ENCODE measurements at places on chromosomes 12 and 14. TPM values are rescaled to one million over a fixed set of nuclear protein-coding genes. Genes with fewer than 3 reads are reported as not detected.

DNA sequence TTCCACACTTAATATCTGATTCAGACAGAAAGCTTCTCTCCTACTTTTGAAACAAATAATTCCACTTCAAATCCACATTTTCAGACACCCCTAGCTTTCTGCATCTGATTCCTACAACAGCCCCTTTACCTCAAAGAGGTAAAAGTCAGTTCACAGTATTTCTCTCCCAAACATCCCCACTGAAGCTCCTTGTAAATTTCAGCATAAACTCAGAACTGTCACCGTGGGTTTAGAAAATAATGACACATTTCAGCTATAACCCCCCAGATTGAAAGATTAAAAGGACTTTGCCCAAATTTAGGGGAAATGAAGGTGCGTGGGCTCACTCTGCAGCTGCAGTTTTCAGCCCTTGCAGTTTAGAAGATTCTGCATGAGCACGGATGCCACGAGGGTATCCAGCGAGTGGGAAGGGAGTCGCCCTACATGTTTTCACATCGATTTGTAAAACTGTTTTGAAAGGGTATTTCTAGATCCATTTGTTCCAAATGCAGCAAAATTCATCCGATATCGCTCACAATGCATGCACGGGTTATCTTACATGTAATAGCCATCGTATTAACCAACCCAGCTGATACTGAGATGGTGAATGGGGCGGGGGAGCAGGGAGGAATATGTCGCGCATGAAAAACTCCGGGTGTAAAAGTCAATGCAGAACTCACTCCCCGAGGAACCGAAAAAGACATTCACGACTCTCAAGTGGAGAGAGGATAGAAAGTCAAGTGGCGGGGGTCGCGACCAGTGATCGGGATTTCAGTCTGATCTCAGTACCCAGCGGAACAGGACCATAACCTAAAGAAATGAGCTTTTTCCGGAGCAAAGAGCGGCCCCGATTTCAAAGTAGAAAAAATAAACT is 5.0 kb upstream of the CCND2 start:
- peaks cover 44% of the 10 kb centered on the region for H3K27me3 ChIP-seq
- no peaks in the 10 kb centered on the region for H3K36me3 ChIP-seq
- H3K27ac ChIP-seq, result no peak overlapping the region
- H3K4me1 ChIP-seq, result peaks cover 18% of the 10 kb centered on the region
- peak overlapping the region; percentile 56 for H3K4me3 ChIP-seq
- no peak for DNase-seq

DNA sequence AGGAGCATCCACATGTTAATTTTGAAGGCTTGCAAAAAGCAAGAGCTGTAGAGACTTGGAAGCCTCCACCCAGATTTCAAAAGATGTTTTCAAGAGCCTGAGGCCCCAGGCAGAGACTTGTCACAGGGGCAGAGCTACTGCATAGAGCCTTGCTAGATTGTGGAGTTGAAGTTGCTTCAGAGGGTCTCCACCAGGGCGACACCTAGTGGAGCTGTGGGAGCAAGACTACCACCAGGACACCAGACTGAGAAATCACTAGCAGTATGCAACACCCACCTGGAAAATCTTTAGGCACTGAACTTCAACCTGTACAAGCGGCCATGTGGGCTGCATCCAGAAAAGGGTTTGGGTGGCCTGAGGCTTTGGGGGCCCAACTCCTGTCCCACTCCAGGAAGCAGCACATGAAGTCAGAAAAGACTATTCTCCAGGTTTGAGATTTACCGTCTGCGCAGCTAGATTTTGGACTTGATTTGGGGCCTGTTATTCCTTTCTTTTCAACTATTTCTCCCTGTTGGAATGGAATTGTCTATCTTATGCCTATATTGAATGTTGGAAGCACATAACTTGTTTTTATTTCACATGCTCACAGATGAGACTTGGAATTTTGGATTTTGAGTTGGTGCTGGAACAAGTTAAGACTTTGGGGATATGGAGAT is 508.6 kb downstream of the FLRT2 start:
- H3K27me3 ChIP-seq, result no peaks in the 10 kb centered on the region
- no peak overlapping the region for H3K4me3 ChIP-seq
- H3K4me1 ChIP-seq, result no peaks in the 10 kb centered on the region
- no peaks in the 10 kb centered on the region for H3K36me3 ChIP-seq
- no peak overlapping the region for H3K27ac ChIP-seq

GRCh38 chr14:73720636-73721035 is 6.5 kb upstream of the PNMA1 start:
- no peak overlapping the region for H3K4me3 ChIP-seq
- no peak overlapping the region for H3K27ac ChIP-seq
- DNase-seq, result no peak
- no peaks in the 10 kb centered on the region for H3K27me3 ChIP-seq
- H3K4me1 ChIP-seq, result peaks cover 37% of the 10 kb centered on the region

GRCh38 chr14:61051051-61051450 is 70.0 kb downstream of the SLC38A6 start:
- H3K4me3 ChIP-seq, result no peak overlapping the region
- H3K27ac ChIP-seq, result no peak overlapping the region
- H3K27me3 ChIP-seq, result no peaks in the 10 kb centered on the region
- H3K4me1 ChIP-seq, result no peaks in the 10 kb centered on the region
- H3K36me3 ChIP-seq, result peaks cover 25% of the 10 kb centered on the region

Gene SSTR1
- total RNA-seq, result 207 TPM

DNA sequence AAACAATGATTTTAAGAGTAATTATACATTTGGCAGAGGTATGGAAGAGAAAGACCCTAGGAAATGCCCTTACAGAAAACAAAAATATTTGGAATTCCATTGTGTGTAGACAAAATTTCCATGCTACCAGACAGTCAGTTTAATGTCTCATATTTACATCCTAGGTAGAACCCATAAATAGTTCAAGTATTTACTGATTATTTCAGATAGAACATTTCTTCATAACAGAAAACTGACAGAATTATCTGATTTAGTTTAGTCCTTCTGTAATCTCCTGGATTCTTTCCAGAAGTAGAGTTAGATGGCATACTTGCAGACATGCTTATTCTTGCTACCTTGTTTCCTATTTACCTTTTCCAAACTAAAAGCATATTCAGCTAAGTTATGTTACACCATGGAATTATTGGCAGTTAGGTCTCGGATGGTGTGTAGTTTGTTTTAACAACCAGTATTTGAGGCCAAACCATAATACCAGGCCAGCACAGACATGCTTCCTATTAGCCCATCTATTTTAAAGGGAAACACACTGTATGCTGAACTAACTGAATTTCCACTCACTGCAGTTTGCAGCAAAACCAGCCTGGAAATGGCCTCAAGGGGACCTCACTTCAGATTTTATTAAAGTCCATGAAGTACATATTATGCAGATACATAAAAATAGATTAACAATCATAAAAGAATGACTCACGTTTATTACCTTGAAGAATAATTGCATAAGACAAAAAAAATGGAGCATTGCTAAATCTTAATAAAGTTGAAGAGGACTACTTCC is 126.6 kb upstream of the LRIG3 start:
- peaks cover 25% of the 10 kb centered on the region for H3K4me1 ChIP-seq
- no peaks in the 10 kb centered on the region for H3K27me3 ChIP-seq
- H3K4me3 ChIP-seq, result no peak overlapping the region
- no peaks in the 10 kb centered on the region for H3K36me3 ChIP-seq

- H3K27ac ChIP-seq, result no peak overlapping the region
- no peak overlapping the region for H3K4me3 ChIP-seq
- peaks cover 21% of the 10 kb centered on the region for H3K27me3 ChIP-seq
These were observed 71.1 kb downstream of the ZNF641 start for GRCh38 chr12:48279601-48280000.

Gene TPH2
- not detected for total RNA-seq

Gene PPP1R36
- total RNA-seq, result 0.28 TPM

Gene BDKRB1
- total RNA-seq, result 51.8 TPM

- no peak overlapping the region for H3K4me3 ChIP-seq
- no peak overlapping the region for H3K27ac ChIP-seq
- no peaks in the 10 kb centered on the region for H3K27me3 ChIP-seq
- peaks cover 24% of the 10 kb centered on the region for H3K36me3 ChIP-seq
- DNase-seq, result no peak
- no peaks in the 10 kb centered on the region for H3K4me1 ChIP-seq
These were observed 15.2 kb downstream of the DCAF4 start for GRCh38 chr14:72941286-72941985.

Gene CCDC38
- total RNA-seq, result not detected

DNA sequence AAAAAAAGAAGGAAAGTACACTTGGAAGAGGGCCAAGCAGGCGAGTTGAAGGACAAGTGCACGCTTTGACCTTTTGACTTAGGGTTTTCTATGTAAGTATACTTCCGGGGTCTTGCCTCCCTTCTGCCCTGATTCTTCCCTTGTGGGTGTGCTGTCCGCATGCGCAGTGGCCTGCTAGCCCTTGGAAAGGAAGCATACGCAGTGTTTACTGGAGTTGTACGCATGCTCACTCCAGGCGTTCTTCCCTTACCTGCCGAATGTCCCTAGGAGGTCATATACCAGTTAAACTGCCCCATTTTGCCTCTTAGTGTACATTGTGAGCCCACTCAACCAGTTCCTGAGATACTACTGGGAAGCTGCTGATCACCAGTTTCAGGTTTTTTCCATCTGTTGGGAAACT is 15.7 kb upstream of the DDHD1 start:
- no peaks in the 10 kb centered on the region for H3K36me3 ChIP-seq
- no peak for DNase-seq
- H3K27me3 ChIP-seq, result peaks cover 5% of the 10 kb centered on the region

Gene NCOR2
- 218 TPM for total RNA-seq

Gene ISCU
- 107 TPM for total RNA-seq

Gene CCDC198
- total RNA-seq, result not detected

DNA sequence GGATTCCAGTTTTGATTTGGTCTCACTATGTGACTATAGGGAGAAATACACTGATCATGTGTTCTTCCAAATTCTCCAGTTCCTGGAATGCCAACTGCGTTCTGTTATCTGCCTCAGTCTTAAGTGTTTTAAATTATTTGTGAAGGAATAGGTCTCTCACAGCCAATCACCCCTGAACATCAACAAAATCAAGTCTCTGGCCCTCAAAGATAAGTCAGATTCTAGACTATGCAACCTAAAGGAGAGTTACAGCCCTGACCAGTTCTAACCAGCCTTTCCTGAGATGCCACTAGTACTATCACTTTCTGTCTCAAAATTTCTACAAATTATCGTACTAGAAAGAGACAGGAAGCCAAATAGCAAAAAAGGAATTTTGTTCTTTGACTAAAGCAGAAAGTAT is 22.3 kb downstream of the ZFC3H1 start:
- H3K4me1 ChIP-seq, result peaks cover 16% of the 10 kb centered on the region
- DNase-seq, result no peak
- H3K27me3 ChIP-seq, result no peaks in the 10 kb centered on the region

DNA sequence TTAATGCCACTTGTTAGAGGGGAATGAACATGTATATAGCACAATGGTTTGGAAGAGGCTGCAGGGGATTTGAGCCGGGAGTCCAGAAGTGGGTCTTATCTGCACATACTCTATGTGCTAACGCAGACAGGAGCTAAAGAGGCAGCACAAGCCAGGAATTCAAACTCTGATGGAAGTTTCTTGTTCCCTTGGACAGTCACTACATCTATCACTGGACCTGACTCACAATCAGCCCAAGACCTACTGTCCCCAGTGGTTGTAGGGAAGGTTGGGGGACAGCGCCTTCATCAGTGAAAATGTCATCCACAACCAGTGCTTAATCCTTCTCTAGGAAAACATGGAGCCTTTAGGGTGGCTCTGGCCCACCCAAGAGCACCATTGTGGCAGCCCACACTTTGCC is 107.8 kb downstream of the GCH1 start:
- H3K27me3 ChIP-seq, result peaks cover 12% of the 10 kb centered on the region
- H3K36me3 ChIP-seq, result peaks cover 43% of the 10 kb centered on the region
- DNase-seq, result no peak
- peaks cover 20% of the 10 kb centered on the region for H3K4me1 ChIP-seq
- H3K4me3 ChIP-seq, result no peak overlapping the region

- no peaks in the 10 kb centered on the region for H3K27me3 ChIP-seq
- no peak overlapping the region for H3K27ac ChIP-seq
- peaks cover 5% of the 10 kb centered on the region for H3K36me3 ChIP-seq
- peaks cover 11% of the 10 kb centered on the region for H3K4me1 ChIP-seq
These were observed 160.2 kb downstream of the PPM1H start for GRCh38 chr12:62774794-62775193.

Gene IFNG-AS1
- not detected for total RNA-seq

Gene CLEC6A
- total RNA-seq, result not detected

DNA sequence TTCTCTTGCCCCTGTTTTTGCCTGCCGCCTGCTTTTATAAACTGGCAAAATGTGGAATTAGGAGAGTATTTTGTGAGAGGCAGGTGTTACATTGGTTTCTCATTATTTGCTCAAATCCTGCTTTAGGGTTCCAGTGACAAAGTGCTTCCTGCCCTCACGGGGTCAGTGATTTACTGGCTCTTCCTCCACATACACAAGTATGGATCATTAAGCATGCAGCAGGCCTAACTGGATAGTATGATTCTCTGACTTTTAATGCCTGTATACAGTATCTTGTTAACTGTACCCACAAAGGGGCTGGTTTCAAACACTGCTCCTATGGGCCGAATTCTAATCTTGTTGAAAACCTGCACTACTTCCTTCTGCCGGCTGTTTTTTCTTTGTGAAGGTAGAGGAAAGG is 63.2 kb downstream of the PTCSC3 start:
- no peaks in the 10 kb centered on the region for H3K4me1 ChIP-seq
- DNase-seq, result no peak

GRCh38 chr12:69881771-69882170 is 56.7 kb downstream of the MYRFL start:
- peaks cover 9% of the 10 kb centered on the region for H3K27me3 ChIP-seq
- H3K4me1 ChIP-seq, result peaks cover 20% of the 10 kb centered on the region
- no peak overlapping the region for H3K4me3 ChIP-seq
- H3K27ac ChIP-seq, result no peak overlapping the region

DNA sequence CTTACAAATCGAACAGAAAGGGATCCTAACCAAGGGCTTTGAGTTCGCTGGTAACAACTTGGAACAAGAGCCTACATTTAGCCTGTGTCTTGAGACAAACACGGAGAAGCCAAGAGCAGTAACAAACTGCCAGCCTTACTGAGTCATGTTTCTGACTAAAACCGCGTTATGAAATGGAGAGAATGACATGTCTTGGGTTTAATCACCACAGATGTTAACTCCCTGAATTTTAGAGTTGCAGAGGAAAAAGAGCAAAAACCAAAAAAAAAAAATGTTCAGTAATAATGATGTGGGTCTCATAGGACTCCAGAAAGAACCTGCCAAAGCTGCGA is 1.0 kb downstream of the BLTP3B start:
- peak overlapping the region; percentile 99 for H3K4me3 ChIP-seq
- H3K27ac ChIP-seq, result peak overlapping the region; percentile 99
- H3K4me1 ChIP-seq, result peaks cover 51% of the 10 kb centered on the region
- DNase-seq, result peak; percentile 86
- H3K36me3 ChIP-seq, result no peaks in the 10 kb centered on the region
- peaks cover 4% of the 10 kb centered on the region for H3K27me3 ChIP-seq

DNA sequence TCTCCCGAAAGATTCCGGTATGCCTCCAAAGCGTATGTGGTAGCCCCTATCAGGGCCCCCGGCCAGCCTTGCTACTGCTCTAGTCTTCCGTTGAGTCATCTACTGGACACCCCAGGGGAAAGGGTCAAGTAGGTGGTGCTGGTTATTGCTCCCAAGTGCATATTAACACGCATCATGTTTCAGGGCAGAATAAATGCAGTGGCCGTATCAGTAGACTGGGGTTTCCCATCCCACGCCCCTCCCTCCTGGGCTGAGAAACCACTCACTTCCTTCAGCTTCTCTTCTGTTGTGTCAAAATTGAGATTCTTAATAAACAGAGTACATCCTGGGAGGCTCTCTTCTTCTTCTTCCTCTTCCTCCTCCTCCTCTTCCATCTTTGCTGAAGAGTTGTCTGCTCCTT is 39.3 kb downstream of the RBM19 start:
- DNase-seq, result no peak
- no peaks in the 10 kb centered on the region for H3K27me3 ChIP-seq
- 0 out of 2 replicates have a peak, but pooled peaks cover 7% of the 10 kb centered on the region for H3K36me3 ChIP-seq
- no peak overlapping the region for H3K27ac ChIP-seq
- no peak overlapping the region for H3K4me3 ChIP-seq
